ENCODE measurements at places on chromosomes 4 and X. TPM values are rescaled to one million over a fixed set of nuclear protein-coding genes. Genes with fewer than 3 reads are reported as not detected.

Gene ADH4
- total RNA-seq = not detected

Gene FGF13
- 2.3 TPM for total RNA-seq

Gene QRFPR
- not detected for total RNA-seq

Gene HTRA3
- total RNA-seq = 3.8 TPM

Gene PHKA1
- 4.9 TPM for total RNA-seq

Gene CHRNA9
- total RNA-seq = under 0.01 TPM

Gene LNX1
- total RNA-seq = 1.0 TPM

Gene CD99L2
- 34.2 TPM for total RNA-seq

Gene DCAF4L1
- total RNA-seq = not detected

Gene SPINK2
- total RNA-seq = not detected

Gene NXF2
- total RNA-seq = not detected

Gene MYOZ2
- not detected for total RNA-seq

Gene FAM47A
- not detected for total RNA-seq

Gene SHROOM3
- total RNA-seq = 28.9 TPM

Gene GJB1
- total RNA-seq = 0.25 TPM

Gene NSUN7
- total RNA-seq = 8.4 TPM

Gene SOD3
- total RNA-seq = 0.65 TPM

Gene SHOX
- not detected for total RNA-seq

Gene DUX4
- not detected for total RNA-seq

Gene USP17L5
- total RNA-seq = not detected

Gene GATA1
- total RNA-seq = not detected

Gene CTAG1A
- total RNA-seq = not detected

Gene MUC7
- not detected for total RNA-seq

Gene NUDT11
- total RNA-seq = 8.5 TPM

Gene SYN1
- 1.6 TPM for total RNA-seq

Gene GLRA2
- not detected for total RNA-seq

Gene CCDC160
- 0.63 TPM for total RNA-seq

Gene RAP1GDS1
- 33.5 TPM for total RNA-seq

Gene NFKB1
- 21.0 TPM for total RNA-seq
